Activated naive CD8-positive, alpha-beta T cell treated with anti-CD3 and anti-CD28 coated beads for 36 hours (primary cell): ENCODE measurements at places on chromosomes 2 and 18. TPM values are rescaled to one million over a fixed set of nuclear protein-coding genes. Genes with fewer than 3 reads are reported as not detected.

DNA sequence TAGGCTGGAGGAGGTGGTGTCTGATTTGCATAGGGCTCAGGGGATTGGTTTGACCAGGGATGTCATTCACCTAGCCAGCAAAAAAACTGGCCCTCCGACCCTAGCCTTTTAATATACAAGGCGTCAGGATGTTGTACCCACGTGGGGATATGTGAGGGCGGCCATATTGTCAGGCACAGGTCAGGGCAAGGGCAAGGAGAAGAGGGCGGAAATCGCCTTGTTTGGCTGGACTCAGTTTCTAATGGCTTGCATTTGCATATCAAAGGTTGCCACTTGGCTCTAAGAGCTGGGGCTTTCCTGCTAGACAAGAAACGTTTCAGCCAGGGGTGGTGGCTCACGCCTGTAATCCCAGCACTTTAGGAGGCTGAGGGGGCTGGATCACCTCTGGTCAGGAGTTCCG is 24.9 kb upstream of the PDCL3 start:
- H3K36me3 ChIP-seq, result no peaks in the 10 kb centered on the region
- DNase-seq, result no peak
- peaks cover 4% of the 10 kb centered on the region for H3K4me1 ChIP-seq
- no peak overlapping the region for H3K4me3 ChIP-seq
- peaks cover 3% of the 10 kb centered on the region for H3K27me3 ChIP-seq

DNA sequence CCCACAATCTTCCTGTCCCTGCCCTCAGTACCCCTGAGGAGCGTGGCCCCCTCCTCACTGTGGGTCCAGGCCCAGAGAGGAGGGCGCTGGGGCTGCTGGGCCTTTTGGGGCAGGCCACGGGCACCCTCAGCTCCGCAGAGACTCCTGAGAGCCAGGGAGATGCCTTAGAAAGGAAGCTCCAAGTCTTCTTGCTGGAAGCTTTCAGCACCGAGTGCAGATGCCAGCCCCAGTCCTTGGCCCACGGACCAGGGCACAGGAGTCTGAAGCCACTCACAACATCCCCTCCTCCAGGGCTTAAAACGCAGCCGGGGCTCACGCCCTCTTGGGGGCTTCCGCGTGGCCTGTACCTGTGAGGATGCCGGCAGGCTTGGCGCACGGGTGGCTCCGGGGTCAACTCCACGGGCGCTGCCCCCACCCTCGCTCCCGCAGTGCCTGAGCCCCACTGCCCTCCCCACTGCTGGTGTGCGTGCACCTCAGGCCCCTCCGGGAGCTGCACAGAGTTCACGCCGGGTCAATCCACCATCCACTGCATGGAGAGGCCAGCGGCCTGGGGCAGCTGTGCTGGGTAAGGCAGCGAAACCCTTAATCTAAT is 72.1 kb upstream of the CTDP1 start:
- H3K27me3 ChIP-seq, result no peaks in the 10 kb centered on the region
- H3K4me1 ChIP-seq, result no peaks in the 10 kb centered on the region
- DNase-seq, result no peak
- no peak overlapping the region for H3K27ac ChIP-seq

DNA sequence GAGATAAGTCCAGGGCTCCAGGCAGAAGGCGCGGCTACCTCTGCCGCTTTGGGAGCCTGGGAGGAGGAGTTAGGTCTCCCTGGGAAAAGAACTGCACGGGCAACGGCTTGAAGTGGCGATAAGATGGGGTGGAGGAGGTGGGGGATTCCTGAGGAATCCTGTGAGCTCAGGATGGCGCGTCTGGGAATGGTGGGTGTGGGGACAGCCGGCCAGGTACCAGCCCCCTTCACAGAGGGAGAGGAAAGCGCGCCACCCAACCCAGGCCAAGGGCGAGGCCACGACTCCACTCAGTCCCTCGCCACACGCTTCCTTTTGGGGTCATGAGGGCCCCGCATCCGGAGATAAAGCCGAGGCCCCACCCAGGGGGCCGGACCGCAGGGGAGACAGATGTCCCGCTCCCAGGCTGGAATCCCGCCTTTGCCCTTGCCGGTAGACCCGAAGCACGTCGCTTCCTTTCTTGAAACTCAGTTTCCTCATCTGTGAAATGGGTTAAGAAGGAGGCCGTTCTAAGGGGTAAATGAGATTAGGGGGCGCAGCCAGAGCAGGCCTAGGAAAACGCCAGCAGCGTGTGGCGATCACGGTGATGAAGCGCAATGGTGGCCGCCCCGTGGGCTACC is 1.7 kb upstream of the CTDSP1 start:
- peak overlapping the region; percentile 93 for H3K27ac ChIP-seq
- H3K36me3 ChIP-seq, result peaks cover 2% of the 10 kb centered on the region
- peak overlapping the region; percentile 79 for H3K4me3 ChIP-seq
- H3K27me3 ChIP-seq, result peaks cover 5% of the 10 kb centered on the region
- peaks cover 27% of the 10 kb centered on the region for H3K4me1 ChIP-seq

DNA sequence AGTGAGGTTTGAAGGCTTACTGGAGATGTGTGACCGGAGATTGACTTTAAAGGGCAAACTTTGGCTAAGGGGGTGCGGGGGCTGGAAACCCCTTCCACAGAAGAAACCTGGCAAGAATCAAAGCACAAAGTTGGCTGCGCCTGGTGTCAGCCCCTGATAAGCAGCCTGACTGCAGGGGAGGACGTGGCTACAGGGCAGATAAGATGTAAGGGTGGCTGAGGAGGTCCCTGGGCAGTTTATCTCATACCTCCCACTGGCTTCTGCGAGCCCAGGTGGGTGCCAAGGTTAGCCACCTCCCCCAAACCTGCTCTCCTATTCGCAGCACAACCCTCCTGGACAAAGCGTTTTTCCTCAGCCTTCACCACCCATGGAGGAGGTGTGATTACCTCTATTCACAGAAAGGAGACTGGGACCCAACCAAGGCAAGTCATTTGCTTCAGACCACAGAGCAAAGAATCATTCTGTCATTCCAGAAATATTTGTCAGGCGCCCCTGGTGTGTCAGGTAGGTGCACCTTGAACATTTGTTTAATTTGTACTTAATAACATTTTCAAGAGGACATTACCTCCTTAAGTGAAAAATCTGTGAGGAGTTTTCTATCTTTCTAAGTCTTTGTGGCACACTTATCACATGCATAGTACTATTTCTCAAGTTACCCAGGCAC is 73.1 kb upstream of the IL1R1 start:
- H3K4me3 ChIP-seq, result no peak overlapping the region
- peaks cover 7% of the 10 kb centered on the region for H3K4me1 ChIP-seq
- H3K27me3 ChIP-seq, result no peaks in the 10 kb centered on the region
- no peak overlapping the region for H3K27ac ChIP-seq
- H3K36me3 ChIP-seq, result no peaks in the 10 kb centered on the region

DNA sequence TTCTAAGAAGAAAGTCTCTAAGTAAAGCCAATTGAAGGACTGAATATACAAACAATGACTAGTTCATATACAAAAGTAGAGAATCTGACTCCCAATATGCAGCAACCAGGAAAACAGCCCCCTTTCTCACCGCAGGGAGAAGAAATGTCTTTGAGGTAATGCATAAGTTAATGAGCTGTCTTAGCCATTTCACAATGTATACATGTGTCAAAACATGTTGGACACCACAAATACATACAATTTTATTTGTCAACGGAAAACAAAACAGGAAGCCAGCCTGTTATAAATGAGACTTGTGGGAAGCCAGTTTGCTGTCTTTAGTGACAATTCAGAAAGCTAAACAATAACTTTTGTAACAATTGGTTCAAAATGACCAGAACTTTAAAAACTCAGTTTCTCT is 389.2 kb downstream of the CBLN2 start:
- peaks cover 2% of the 10 kb centered on the region for H3K27me3 ChIP-seq
- DNase-seq, result no peak
- H3K4me1 ChIP-seq, result no peaks in the 10 kb centered on the region
- no peak overlapping the region for H3K4me3 ChIP-seq

DNA sequence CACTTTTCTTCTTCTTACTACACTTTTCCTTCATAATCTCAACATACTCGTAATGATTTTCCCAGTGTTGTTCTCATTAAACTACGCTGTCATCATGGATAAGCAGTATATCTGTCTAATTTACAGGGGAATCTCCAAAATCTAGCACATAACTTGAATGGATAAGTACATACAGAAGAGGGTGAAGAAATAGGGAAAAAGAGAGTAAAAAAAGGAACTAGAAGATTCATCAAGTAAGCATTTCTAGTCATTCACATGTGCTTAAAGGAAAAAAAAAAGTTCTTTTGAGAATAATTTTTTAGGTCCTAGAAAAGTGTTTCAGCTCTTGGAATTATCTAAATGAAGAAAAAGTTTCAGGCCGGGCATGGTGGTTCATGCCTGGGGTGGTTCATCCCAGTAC is 51.6 kb downstream of the SRBD1 start:
- H3K4me1 ChIP-seq, result peaks cover 10% of the 10 kb centered on the region
- no peak overlapping the region for H3K4me3 ChIP-seq
- DNase-seq, result no peak

- no peak for DNase-seq
- H3K4me3 ChIP-seq, result no peak overlapping the region
- no peaks in the 10 kb centered on the region for H3K36me3 ChIP-seq
- no peak overlapping the region for H3K27ac ChIP-seq
- H3K27me3 ChIP-seq, result peaks cover 4% of the 10 kb centered on the region
These were observed 658.5 kb downstream of the ARHGAP15 start for GRCh38 chr2:143787674-143788073.

DNA sequence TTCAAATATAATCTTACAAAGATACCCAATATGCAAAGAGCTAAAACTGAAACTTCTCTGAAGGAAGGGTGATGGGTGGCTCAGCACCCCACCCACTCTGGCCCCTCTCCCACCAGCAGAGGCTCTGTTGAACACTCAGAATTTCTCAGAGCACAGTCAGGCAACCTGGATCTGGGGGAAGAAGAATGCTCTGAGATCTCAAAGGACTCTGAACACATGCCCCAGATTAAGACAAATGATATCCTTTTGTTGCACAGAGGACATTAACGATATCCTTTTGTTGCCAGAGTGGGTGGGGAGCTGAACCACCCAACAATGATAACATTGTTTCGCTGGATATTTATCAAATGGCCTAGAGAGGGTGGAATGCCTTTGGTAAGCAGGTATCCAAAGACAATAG is 104.8 kb downstream of the LBH start:
- no peak for DNase-seq
- peaks cover 73% of the 10 kb centered on the region for H3K4me1 ChIP-seq
- peak overlapping the region; percentile 97 for H3K27ac ChIP-seq
- H3K27me3 ChIP-seq, result no peaks in the 10 kb centered on the region
- no peak overlapping the region for H3K4me3 ChIP-seq
- peaks cover 10% of the 10 kb centered on the region for H3K36me3 ChIP-seq

GRCh38 chr2:98470851-98471255 is 26.2 kb downstream of the INPP4A start:
- H3K27ac ChIP-seq, result peak overlapping the region; percentile 84
- peaks cover 38% of the 10 kb centered on the region for H3K36me3 ChIP-seq
- peaks cover 92% of the 10 kb centered on the region for H3K4me1 ChIP-seq
- H3K27me3 ChIP-seq, result no peaks in the 10 kb centered on the region
- no peak overlapping the region for H3K4me3 ChIP-seq

DNA sequence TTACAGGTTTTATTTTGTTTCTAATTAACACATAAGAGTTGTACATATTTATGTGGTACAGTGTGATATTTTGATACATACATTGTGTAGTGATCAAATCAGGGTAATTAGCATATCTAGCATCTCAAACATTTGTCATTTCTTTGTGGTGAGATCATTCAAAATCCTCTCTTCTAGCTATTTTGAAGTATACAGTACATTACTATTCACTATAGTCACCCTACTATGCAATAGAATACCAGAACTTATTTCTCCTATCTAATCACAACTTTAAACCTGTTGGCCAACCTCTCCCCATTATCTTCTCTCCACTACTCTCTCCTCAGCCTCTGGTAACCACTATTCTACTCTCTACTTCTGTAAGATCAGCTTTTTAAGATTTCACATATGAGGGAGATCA is 325.8 kb downstream of the CYP26B1 start:
- DNase-seq, result no peak
- H3K4me1 ChIP-seq, result no peaks in the 10 kb centered on the region
- H3K4me3 ChIP-seq, result no peak overlapping the region
- H3K27me3 ChIP-seq, result peaks cover 23% of the 10 kb centered on the region
- no peak overlapping the region for H3K27ac ChIP-seq

DNA sequence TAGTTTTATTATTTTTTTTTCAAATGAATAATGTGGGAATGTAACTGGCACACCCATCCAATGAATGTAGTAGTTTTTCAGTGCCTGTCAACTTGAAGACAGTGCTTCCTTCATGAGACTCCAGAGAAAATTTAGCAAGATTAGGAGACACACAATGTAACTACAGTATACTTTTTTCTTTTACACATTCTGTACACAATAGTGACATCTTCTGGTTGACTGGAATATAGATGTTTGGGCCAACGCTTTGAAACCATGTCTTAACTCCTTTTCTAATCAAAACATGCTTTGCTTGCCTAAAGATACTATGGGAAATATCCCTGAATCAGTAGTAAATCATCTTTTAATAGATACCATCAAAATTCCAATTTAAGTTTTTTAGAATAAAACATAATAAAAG is 229.5 kb upstream of the ZC3H15 start:
- no peak overlapping the region for H3K27ac ChIP-seq
- DNase-seq, result no peak
- peaks cover 7% of the 10 kb centered on the region for H3K36me3 ChIP-seq

GRCh38 chr2:232502511-232502910 is 14.9 kb upstream of the ECEL1 start:
- no peak for DNase-seq
- H3K4me1 ChIP-seq, result peaks cover 7% of the 10 kb centered on the region
- peak overlapping the region; percentile 81 for H3K27ac ChIP-seq
- no peaks in the 10 kb centered on the region for H3K36me3 ChIP-seq
- peaks cover 49% of the 10 kb centered on the region for H3K27me3 ChIP-seq
- H3K4me3 ChIP-seq, result peak overlapping the region; percentile 81

DNA sequence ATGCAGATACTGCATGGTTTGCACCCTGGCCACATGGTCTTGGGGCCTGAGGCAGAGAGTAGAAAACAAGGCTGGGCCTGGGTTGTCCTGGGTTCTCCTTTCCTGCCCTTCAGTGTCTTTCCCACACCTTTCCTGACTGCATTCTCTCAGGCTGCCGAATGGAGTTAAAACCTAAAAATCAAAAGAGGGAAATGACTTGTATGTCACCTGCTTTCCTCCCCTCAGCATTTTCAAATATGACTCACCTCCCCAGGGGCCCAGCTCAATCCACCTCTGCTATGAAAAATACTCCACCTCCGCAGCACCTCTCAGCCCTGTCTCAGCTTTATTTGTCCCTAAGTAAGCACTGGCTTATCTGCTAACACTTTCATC is 457.8 kb upstream of the MEX3C start:
- no peak overlapping the region for H3K27ac ChIP-seq
- no peak for DNase-seq
- peaks cover 8% of the 10 kb centered on the region for H3K27me3 ChIP-seq
- H3K36me3 ChIP-seq, result no peaks in the 10 kb centered on the region
- H3K4me3 ChIP-seq, result no peak overlapping the region
- no peaks in the 10 kb centered on the region for H3K4me1 ChIP-seq

- H3K36me3 ChIP-seq, result no peaks in the 10 kb centered on the region
- no peak overlapping the region for H3K27ac ChIP-seq
- H3K4me3 ChIP-seq, result no peak overlapping the region
- no peak for DNase-seq
- H3K4me1 ChIP-seq, result peaks cover 4% of the 10 kb centered on the region
- no peaks in the 10 kb centered on the region for H3K27me3 ChIP-seq
These were observed 15.5 kb downstream of the DUSP19 start for GRCh38 chr2:183093857-183094657.

The NYAP2 gene
- total RNA-seq, result not detected

The RESP18 gene
- total RNA-seq, result not detected

The TMEM214 gene
- 54.3 TPM for total RNA-seq

The NXPH2 gene
- not detected for total RNA-seq

The NETO1 gene
- not detected for total RNA-seq

The LOXHD1 gene
- total RNA-seq, result 0.14 TPM

The TGFBRAP1 gene
- 30.1 TPM for total RNA-seq

The PRSS56 gene
- total RNA-seq, result not detected

The CAD gene
- total RNA-seq, result 134 TPM

The UGT1A6 gene
- not detected for total RNA-seq
